Epithelial cell of prostate (primary cell): ENCODE measurements at places on chromosomes 7 and 10.

GRCh38 chr7:157550300-157551275 is 213.8 kb downstream of the DNAJB6 start:
- no peak for DNase-seq

GRCh38 chr7:142372727-142373126 is 114.9 kb upstream of the PRSS58 start:
- DNase-seq, result no peak

DNA sequence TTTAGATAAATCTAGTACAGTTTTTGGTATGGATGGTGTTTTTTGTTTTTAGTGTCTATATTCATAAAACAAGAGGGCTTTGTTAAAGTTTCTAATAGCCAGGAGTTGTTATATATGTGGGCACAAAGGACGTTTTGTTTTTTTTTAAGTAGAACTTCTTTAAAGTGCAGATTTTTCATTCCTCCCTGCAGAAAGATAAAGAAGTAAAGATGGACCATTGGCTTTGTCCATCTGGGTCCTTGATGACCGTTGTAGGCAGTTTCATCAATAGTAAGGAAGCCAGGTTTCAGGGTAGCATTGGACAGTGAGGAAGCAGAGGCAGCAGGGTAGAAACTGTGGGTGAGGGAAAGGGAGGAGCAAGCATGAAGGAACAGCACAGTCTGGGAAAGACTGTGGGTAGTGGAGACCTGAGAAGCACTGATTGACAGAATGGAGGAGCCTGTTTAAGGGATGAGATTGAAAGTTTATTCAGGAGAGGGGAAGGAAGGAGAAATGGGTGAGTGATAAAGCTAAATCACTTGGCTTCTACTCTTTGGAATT is 5.3 kb downstream of the CALU start:
- DNase-seq, result no peak

DNA sequence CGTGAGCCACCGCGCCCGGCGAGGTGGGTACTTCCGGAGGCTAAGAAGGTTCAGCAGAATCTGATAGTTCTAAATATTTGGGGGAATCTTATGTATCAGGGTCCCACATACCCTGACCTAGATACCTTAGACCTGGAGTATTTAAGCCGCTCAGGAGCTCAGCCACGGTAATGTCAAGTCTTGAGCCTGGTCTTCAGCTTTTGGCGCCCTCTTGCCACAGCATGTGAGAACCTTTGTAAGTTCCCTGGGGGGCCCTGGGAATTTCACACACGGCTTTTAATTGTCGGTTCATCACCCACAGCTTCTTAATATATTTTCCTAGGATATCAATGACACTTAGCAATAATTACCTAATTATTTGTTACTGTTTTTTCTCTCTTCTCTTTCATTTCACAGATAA is 324.3 kb upstream of the GALNT17 start:
- DNase-seq, result no peak

- no peak for DNase-seq
Measured at GRCh38 chr7:113085781-113086390, 741 bp downstream of the GPR85 start.

- no peak for DNase-seq
Measured at GRCh38 chr7:107228291-107228690, 59.5 kb downstream of the HBP1 start.

GRCh38 chr7:35371221-35371620 is 117.3 kb upstream of the TBX20 start:
- no peak for DNase-seq
